ENCODE measurements at places on chromosomes 16 and 17.

DNA sequence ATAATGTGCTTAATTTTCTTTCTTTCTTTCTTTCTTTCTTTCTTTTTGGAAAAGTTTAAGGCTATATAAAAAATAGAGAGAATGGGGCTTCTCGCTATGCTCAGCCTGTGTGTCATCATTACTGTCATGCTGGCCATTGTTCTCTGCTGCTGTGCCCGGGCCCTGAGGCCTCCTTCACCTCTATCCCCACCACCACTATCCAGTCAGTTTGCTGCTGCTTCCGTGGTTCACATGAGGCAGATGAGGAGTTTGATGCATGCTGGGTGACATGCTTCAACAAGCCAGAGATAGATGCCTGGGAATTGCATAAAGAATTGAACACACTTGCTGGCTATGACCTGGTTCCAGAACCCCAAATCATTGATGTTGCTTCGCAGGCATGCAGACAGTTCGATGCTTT lies 36.3 kb downstream of the PITPNC1 start:
- DNase-seq, result no peak

- DNase-seq, result no peak
Observed at GRCh38 chr17:78419970-78420815, 41.7 kb downstream of the PGS1 start.

DNA sequence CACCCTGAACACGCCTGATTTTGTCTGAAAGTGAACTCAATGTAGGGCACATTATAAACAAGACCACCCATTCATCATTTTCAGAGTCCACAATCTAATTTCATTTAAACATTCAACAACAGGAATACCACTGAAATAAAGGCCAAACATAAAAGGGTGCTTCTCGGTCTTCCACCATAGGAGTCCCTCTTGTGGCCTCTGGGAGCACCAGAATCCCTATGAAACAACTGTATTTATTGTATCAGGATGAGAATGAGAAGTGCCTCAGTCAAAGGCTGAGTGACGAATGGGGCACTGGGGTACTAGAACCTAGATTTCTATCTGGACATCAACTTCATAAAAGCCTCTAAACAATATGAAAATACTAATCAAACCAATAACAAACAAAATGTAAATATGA lies 40.4 kb downstream of the NXPH3 start:
- DNase-seq, result no peak

GRCh38 chr17:45841186-45841585 lies 3.5 kb upstream of the SPPL2C start:
- DNase-seq, result no peak

Data from activated gamma-delta T cell treated with anti-CD3 and anti-CD28 coated beads, Interleukin-2, amount 50 U/mL, for 16 hours (primary cell).